ENCODE measurements at places on chromosomes 5 and 9.

DNA sequence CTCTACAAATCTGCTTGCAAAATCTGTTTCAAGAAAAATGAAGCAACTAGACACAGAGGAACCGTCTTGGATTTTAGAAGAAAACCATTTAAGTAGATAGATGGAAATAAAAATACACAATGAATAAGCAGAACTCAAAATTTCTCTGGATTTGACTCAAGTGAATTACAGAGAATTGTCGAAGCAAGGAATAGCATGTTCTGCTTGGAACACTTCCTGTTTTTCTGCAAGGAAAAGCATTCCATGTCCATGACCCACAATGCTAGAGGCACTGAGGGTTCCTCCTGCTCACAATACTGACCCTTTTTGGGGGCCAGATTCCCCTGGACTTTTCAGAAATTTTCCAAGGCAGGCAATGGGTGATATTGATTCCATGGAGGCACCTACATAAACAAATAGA, 29.8 kb downstream of the PRUNE2 start:
- no peak for DNase-seq

DNA sequence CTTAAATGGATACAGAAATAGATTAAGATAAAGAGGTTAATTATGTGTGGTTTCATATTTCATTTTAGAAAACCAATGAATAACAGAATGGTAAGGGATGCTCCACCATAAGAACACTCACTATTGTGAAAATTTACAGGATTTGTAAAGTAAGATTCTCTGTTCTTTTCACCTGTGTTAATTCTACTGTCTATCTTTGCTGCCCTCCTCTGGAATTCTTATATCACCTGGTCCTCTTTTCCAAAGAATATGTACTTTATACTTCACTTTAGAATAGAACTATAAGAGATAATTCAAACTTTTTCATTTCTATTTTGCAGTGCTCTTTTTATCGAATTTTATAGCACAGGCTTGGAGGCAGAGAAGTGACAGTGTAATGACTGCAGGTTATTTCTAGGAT, 213.4 kb downstream of the LURAP1L start:
- DNase-seq, result no peak

GRCh38 chr9:16241231-16241630, 629.2 kb downstream of the BNC2 start:
- DNase-seq, result no peak

- DNase-seq, result no peak
Observed at GRCh38 chr5:180808461-180809000, 5.9 kb upstream of the MGAT1 start.

DNA sequence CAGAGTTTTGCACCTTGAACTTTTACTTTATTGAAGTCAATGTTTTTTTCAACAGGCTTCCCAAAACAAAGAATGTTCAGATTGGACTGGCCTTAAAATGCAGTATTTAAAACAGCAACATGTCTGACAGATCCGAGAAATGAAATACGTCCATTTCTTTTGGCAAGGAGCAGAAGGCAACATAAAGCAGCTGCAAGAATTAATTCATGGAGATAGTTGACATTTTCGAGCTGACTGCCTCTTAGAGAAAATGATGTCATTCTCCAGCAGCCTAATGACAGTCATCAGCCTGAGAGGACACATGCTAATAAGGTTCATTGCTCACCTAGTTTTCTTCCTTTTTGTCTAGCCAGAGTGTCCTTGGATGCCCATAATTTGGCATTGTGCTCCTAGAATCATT, 232.2 kb upstream of the SEMA6A start:
- no peak for DNase-seq

- DNase-seq, result no peak
Observed at GRCh38 chr9:684941-685340, 156.6 kb upstream of the DMRT1 start.

- DNase-seq, result no peak
Observed at GRCh38 chr9:69621730-69622460, 50.3 kb downstream of the APBA1 start.

GRCh38 chr9:3948826-3949556, 350.9 kb downstream of the GLIS3 start:
- DNase-seq, result no peak

DNA sequence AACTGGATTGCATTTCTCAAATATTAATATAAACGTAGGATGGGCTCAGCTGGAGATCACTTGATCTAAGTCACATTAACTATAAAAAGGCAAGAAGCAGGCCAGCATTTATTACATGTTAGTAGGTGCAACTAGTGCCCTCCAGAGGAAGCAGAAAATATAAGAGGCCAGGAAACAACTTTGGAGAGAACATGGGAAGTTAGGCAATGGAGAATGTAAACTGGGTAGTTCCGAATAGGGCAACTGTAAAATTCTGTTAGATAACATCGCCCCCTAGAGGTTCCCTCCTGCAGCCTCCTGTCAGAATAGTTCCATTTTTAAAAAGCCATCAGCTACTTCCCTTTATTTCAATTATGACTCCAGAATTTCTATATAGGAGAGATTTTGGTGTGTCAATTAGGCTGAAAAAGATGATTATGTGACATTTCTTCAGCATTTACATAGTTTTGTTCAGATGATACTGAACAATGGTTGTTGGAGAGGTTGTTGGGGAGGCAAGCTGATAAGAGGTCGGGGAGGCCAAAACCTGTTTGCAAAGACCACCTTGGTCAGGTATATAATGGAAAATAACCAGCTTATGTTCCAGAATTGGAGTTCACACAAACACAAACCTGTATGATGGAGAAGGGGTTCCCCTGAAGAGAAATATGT, 22.4 kb downstream of the CCL28 start:
- DNase-seq, result peak; percentile 3

DNA sequence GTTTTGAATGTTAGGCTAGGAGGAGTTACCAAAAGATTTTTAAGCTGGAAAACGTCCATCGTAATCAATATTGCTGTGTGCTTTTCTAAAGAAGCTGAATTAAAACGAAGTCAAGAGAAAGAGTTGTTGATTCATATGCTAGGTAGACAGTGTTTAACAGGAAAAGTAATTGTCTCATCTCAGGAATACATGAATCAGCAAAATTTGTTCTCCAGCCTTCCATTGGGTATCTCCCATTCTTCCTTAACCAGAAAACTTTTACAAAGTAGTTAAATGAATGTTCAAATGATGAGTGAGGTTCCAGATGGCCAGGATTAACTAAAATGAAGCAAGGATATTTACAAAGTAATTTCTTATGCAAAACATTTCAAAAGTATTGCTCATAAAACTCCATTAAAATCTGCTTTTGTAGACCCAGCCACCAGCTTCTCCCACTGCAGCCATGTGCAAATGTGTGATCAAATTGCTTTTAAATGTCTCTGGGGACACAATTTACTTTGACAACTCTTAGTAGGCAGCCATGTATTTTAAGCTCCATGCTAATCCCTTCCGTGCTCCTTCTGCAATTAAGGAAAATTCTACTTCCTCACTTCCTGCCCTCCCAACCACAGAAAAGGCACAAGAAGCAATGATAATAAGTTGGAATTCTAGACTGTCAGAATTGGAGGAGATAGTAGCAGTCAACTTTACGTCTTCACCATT, 121.2 kb downstream of the HTR4 start:
- DNase-seq, result no peak

DNA sequence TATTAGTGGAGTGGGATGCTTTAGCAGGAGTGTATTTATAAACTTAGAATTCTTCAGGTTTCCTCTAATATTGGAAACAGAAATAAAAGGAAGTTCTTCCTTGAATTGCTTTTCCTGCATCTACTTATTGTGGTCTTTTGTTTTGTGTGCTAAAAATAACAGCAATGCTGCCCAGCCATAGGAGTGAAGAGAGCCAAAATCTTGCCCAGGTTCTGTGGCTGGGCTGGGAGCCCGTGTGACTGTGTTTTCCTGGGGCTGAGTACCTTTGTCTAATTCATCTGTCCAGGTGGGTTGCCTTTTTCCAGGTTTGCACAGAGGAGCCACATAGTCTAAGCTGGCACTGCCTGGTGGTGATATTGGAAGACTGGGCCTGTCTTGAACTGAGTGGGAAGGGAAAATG, 179.7 kb upstream of the ADAMTSL1 start:
- no peak for DNase-seq

- DNase-seq, result no peak
Observed at GRCh38 chr5:152701305-152701949, 296.3 kb upstream of the NMUR2 start.

DNA sequence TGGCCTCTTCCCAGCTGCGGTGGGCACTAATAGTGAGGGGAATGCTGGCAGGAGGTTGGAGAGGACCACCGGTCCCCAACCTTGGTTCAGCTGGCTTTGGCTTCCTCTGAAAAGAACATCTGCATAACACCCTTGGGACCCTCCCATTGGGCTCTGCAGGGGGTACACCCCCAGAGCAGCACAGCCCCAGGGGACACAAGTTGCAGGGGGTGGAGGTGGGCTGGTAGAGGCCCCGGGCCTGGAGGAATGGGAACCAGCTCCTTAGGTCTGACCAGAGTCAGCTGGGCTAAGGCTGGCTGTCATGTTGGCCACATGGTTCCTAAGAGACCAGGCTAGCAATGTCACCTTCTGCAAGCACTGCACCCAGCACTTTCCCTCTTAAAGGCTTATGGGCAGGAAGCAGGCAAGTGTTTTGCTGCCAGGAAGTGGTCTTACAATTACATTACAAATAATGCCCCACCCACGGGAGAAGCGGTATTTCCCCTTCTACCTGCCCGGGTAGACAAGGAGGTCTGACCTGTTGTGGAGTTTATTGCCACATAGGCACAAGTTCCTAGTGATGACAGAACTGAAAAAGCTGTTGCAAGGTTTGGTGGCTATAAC, 18.1 kb downstream of the GCNT4 start:
- DNase-seq, result no peak

DNA sequence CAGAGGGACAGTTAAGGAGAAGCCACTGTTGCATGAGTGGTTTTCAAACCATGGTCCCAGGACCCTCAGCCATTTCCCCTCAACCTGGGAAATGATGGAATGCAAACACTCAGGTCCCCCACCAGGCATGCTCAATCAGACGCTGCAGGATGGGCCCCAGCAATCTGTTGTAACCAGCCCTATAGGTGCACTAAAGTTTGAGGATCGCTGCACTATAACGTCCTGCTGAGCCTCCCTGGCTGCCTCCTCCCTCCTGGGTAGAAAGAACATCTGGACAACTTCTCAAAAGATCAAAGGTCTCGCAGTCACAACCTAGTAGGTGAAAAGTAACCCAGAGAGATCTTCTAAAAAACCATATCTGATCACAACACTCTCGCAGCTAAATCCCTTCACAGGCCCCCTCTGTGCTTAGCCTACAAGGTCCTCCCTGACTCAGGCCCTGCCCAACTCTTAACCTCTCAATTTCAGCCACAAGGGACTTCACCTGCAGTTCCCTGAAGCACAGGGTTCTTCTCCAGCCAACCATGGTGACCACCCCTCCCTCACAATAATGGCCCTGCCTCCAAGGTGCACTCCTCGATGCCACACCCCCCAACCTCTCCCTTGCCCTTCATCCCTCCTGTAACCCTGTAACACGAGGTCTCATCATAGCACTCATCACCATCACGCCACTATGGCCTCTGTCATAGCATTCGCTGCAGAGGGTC, 3.5 kb downstream of the SHB start:
- DNase-seq, result no peak

GRCh38 chr9:124458441-124458840, 8.2 kb downstream of the ADGRD2 start:
- DNase-seq, result no peak

DNA sequence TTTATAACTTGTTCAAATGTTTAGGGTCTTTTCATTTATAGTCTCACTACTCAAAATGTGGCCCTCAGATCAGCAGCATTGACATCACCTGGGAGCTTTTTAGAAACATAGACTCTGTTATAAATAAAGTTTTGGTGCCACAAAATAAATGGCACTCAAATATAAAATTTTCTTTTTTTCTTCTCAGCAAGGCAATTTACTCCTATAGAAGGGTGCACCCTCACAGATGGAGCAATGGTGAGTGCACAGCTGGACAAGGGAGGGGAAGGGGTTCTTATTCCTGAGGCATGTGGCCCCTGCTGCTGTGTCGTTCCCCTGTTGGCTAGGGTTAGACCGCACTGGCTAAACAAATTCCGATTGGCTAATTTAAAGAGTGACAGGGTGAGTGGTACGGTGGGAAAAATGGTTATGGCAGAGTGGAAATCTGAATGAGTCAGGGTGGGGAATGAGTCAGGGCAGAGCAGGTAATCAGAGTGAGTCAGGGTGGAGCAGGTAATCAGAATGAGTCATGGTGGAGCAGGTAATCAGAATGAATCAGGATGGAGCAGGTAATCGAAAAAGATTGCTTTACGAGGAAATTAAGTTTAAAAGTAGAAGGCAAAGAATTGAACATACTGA, 31.8 kb upstream of the C7 start:
- DNase-seq, result peak; percentile 4

DNA sequence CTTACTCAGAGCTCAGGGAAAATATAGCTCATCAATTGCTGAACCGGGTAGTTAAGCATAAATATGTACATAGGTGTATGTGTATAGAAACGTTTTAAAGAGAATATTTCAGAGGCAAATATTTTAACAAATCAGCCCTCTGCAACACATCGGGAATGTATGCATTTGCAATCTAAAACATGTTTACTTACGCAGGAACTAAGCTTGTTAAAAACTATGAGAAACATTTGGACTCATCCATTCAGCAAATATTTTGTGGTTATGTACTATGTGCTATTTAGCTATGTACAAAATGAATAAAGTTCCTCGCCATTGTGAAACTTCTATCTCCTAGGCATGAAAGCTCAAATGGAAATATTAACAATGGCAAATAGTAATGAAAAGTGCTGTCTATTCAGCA, 469.9 kb downstream of the ARHGEF28 start:
- no peak for DNase-seq

DNA sequence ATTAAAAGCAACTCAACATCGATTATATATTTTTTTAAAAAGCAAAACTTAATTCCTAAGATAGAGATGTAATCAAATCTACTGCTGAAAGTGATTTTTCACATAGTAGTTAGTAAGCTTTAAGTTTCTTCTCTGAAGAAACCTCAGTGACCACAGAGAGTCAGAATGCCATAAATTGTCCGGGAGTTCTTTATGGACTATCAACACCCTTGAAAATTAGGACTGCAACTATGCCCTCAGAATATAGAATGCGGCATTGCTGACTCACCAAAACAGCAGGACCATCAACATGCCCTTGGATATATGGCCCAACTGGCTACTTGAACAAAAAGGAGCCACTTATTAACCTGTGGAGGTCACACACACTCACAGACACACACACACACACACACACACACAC, 228.9 kb upstream of the SNX2 start:
- DNase-seq, result no peak

GRCh38 chr9:75096796-75097195, 8.5 kb downstream of the OSTF1 start:
- no peak for DNase-seq

DNA sequence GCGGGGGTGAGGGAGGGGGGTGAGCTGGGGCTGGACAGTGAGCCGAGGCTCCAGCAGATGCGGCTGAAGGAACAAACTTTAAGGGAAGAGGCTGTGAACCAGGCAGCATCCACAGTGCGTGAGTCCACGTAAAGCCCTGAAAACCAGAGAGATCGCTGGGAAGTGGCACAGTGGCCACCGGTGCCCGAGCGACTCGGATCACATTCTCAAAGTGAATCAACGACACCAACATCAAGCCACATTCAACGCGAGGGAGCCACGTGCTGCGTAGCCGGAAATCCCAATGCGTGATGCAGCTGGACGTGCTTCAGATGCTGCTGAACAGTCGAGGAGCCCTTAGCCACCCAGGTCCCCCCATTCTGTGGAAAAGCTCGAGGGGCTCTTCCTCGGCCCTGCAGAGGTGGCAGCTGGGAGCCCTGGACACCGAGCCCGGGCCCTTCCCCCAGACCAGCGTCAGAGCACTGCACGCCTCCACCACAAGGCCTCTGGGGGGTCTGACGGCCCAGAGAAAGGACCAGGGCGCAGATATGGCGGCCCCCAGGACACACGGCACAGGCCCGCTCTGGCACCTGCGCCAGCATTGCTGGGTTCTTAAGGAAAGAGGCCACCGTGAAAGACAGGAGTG, 53.7 kb upstream of the EXOC3 start:
- no peak for DNase-seq

Data from stimulated activated CD4-positive, alpha-beta T cell treated with anti-CD3 and anti-CD28 coated beads, TNF-alpha, amount 100 ng/mL, for 48 hours (primary cell).